GM18507 (cell line): ENCODE measurements at places on chromosomes 2 and 18.

- no peak for DNase-seq
Measured at GRCh38 chr2:155727187-155727895, 605.2 kb downstream of the NR4A2 start.

DNA sequence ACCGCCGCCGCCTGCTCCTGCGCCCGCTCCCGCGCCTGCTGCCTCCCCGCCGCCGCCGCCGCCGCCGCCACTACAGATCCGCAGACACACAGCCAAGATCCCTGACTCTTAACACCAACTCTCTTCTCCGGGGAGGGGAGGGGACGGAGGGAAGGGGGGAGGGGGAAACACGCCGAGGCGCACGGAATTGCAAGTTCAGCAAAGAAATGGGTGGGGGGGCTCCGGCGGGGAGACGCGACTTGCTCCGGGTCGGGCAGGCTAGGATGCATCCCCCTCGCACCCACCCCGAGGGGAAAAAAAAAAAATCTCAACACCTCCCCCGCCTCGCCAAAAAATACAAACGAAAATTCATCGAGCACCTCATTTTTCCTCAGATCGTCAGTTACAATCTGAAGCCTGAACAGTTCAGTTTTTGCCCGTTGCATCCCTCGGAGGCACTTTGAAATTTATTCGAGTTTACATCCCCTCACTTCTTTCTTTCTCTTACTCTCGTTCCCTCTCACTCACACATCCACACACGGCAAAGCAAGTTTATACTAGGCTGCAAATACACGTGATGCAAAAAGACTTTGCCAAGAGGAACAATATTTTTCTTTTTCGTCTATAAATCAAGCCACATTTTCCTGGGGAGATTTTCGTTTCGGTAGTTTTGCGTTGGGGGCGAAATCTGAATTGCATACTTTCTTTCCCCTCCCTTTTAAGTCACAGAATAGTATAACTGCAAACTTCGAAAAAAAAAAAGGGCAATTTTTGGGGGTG, at the start of gene TCF4:
Gene TCF4 (minus strand): TSS at position 82 of the 759 bp plus-strand sequence. CDS start 1,076 bp downstream, outside the sequence.
- no peak for DNase-seq

- DNase-seq: no peak
Measured at GRCh38 chr18:56910967-56911366, 235.9 kb upstream of the BOD1L2 start.

- no peak for DNase-seq
Measured at GRCh38 chr2:173909846-173910245, 55.3 kb downstream of the SP3 start.
